CD8-positive, alpha-beta memory T cell (primary cell): ENCODE measurements at places on chromosomes 7 and 10. TPM values are rescaled to one million over a fixed set of nuclear protein-coding genes. Genes with fewer than 3 reads are reported as not detected.
A peak's percentile ranks its signal among the peaks of the same experiment; 100 is the strongest.

The UCN3 gene
- polyA plus RNA-seq = not detected

The VAX1 gene
- polyA plus RNA-seq = not detected

The SEPTIN7 gene
- 671 TPM for polyA plus RNA-seq

The ASIC3 gene
- not detected for polyA plus RNA-seq

The TRPV5 gene
- not detected for polyA plus RNA-seq

The SFRP4 gene
- polyA plus RNA-seq = not detected

The NACAD gene
- 0.31 TPM for polyA plus RNA-seq

The ZPBP gene
- not detected for polyA plus RNA-seq

DNA sequence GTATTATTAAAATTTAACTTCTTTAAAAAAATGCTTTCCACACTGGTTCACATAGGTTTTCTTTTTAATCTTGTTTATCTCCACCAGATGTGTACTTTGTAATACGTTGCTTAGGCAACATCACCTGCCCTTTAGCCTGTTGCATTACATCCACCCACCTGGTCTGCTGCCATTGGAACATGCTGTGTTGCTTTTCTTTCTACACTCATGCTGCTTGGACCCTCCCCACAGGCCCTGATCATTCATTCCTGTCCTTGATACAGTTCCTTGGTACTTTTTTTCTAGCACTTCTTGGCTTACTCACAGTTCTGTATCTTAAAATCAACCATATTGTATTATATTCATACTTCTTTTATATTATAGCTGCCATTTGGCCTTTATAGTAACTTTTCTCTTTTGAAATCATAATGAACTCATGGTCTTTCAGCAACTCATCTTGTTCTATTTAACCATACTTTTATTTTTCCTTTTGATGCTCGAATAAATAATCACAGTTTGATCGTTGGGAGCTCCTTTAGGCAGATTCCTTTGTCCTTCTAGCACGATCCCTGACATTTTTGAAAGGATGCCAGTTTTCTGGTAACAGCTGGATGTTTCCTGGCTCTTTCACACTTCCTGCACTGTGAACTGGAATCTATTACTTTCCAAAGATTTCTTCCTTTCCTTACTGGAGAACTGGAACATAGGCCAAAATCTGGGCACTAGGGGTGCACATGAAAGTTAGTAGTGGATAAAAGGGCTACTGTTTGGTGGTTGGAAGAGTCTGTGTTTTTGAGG, 125.1 kb downstream of the CDK14 start:
- H3K27me3 ChIP-seq = no peaks in the 10 kb centered on the region
- H3K27ac ChIP-seq = no peak overlapping the region
- no peak for DNase-seq

GRCh38 chr10:126854726-126855495, 50.3 kb upstream of the DOCK1 start:
- H3K36me3 ChIP-seq = no peaks in the 10 kb centered on the region
- no peak for DNase-seq
- H3K27me3 ChIP-seq = no peaks in the 10 kb centered on the region
- no peaks in the 10 kb centered on the region for H3K4me1 ChIP-seq
- no peak overlapping the region for H3K27ac ChIP-seq

- no peak overlapping the region for H3K27ac ChIP-seq
- H3K4me1 ChIP-seq = no peaks in the 10 kb centered on the region
- no peak overlapping the region for H3K4me3 ChIP-seq
- H3K36me3 ChIP-seq = no peaks in the 10 kb centered on the region
- DNase-seq = no peak
These were observed 223.3 kb downstream of the MLLT10 start for GRCh38 chr10:21757185-21757901.

- DNase-seq = no peak
- no peak overlapping the region for H3K4me3 ChIP-seq
- H3K4me1 ChIP-seq = peaks cover 12% of the 10 kb centered on the region
- H3K27me3 ChIP-seq = no peaks in the 10 kb centered on the region
- H3K27ac ChIP-seq = no peak overlapping the region
These were observed 56.8 kb downstream of the MPP7 start for GRCh38 chr10:28246023-28246422.

- H3K4me1 ChIP-seq = peaks cover 84% of the 10 kb centered on the region
- no peaks in the 10 kb centered on the region for H3K36me3 ChIP-seq
- H3K27ac ChIP-seq = no peak overlapping the region
- H3K4me3 ChIP-seq = peak overlapping the region; percentile 16
These were observed 27.2 kb downstream of the ST8SIA6 start for GRCh38 chr10:17427201-17427600.

DNA sequence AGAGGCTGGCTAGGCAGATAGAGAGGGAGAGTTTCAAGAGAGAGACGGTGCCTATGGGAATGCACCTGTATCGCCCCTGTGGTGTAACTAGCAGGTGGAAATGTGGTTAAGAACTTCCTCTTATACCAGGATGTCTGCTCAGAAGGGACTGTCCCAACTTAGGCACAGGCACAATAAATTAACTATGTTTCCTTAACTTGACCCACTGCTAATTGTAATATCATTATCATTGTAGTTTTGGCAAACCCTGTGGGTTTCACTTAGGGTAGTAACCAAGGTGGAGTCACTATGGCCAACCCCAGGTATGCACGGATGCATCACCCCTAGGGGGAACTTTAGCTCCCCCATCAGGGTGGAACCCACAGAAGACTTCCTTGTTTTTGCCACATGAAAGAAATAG, 455.7 kb downstream of the DGKB start:
- H3K36me3 ChIP-seq = no peaks in the 10 kb centered on the region
- no peaks in the 10 kb centered on the region for H3K4me1 ChIP-seq
- no peaks in the 10 kb centered on the region for H3K27me3 ChIP-seq
